ENCODE measurements at places on chromosomes 3 and 15. TPM values are rescaled to one million over a fixed set of nuclear protein-coding genes. Genes with fewer than 3 reads are reported as not detected.

GRK7 gene
- polyA plus RNA-seq, result 0.06 TPM

ADAMTSL3 gene
- polyA plus RNA-seq, result 2.6 TPM

ZBED2 gene
- not detected for polyA plus RNA-seq

GRCh38 chr3:43769885-43770425, 79.2 kb downstream of the ABHD5 start:
- DNase-seq, result no peak

- DNase-seq, result no peak
These were observed 436.1 kb downstream of the CHL1 start for GRCh38 chr3:632571-633170.

GRCh38 chr15:60923925-60924324, 305.2 kb downstream of the RORA start:
- no peak for DNase-seq
